ENCODE measurements at places on chromosomes 6 and 20. TPM values are rescaled to one million over a fixed set of nuclear protein-coding genes. Genes with fewer than 3 reads are reported as not detected.

DNA sequence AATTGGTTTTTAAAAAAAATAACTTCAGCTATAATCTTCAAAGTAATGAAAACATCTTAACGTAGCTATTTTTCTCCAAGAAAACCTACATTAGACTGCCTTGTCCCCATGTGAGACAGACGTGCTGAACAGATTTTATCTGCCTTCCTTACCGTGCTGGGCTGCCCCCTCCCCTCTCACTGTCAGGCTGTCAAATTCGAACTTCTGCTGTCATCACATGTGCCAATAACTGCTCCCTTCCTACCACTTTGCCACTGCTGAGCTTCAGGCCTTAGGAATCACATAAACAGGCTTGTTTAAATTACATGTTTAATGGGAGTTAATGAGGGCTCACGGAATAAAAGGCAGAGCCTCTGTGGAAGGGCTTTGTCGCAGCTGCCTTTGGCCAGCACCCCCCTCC, 77.0 kb upstream of the NHSL1 start:
- H3K27me3 ChIP-seq, result peaks cover 4% of the 10 kb centered on the region
- no peaks in the 10 kb centered on the region for H3K36me3 ChIP-seq
- H3K4me1 ChIP-seq, result no peaks in the 10 kb centered on the region

AK9 gene
- total RNA-seq, result 18.2 TPM

- H3K4me1 ChIP-seq, result no peaks in the 10 kb centered on the region
- no peak overlapping the region for H3K27ac ChIP-seq
- peaks cover 38% of the 10 kb centered on the region for H3K27me3 ChIP-seq
- no peak for DNase-seq
Measured at GRCh38 chr6:169160091-169160854, 93.4 kb downstream of the THBS2 start.

ZNF391 gene
- 7.9 TPM for total RNA-seq

DNA sequence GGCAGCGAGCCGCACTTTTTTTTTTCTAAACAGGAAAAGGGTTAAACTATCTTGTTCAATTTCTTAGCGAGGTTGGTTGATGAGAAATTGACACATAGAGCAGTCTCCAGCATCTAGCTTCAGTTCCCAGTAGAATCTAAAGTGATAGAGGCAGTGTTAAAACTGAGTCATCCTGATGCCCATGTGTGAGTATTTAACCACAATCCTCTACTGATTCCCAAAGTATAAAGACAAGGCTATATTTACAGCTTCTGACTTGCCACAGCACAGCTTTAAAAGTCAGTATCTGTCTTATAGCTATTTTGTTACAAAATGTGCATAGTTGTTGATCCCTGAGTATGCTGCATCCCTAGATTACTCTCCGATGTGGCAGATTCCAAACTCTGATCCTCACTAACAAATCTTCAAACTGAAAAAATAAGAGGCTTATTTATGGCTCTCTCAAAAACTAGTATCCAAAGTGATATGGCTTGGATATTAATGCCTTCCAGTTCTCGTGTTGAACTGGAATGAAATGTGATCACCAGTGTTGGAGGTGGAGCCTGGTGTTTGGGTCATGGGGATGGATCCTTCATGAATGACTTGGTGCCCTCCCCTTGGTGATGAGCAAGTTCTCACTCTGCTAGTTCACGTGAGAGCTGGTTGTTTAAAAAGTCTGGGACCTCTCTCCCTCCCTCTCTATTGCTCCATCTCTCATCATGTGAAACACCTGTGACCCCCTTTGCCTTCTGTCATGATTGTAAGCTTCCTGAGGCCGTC, 13.1 kb upstream of the POPDC3 start:
- peaks cover 16% of the 10 kb centered on the region for H3K27me3 ChIP-seq
- H3K36me3 ChIP-seq, result no peaks in the 10 kb centered on the region
- no peak overlapping the region for H3K4me3 ChIP-seq
- no peak overlapping the region for H3K27ac ChIP-seq
- DNase-seq, result no peak
- H3K4me1 ChIP-seq, result no peaks in the 10 kb centered on the region

ZBTB46 gene
- total RNA-seq, result not detected

PLCB1 gene
- 2.6 TPM for total RNA-seq

DNA sequence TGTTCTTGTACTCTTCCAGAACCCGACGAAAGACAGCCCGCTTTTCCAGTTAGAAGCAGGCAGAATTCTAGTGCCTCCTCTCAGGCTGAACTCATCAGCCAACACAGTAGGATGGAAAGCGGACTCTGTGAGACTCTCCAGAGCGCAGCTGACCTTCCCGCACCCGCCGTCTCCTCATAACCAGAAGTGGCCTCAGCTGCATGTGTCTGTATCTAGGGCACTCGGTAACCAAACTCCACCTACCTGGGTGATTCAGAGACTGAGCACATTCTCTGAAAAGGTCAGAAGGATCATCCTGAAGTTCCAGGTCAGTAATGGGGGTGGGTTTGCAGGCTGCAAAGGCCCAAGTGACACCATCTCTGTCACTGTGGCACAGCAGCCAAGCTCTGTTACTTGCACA, 66.7 kb upstream of the NFATC2 start:
- no peak overlapping the region for H3K27ac ChIP-seq
- H3K36me3 ChIP-seq, result no peaks in the 10 kb centered on the region
- no peak for DNase-seq
- no peak overlapping the region for H3K4me3 ChIP-seq
- no peaks in the 10 kb centered on the region for H3K4me1 ChIP-seq

EYA4 gene
- not detected for total RNA-seq
